ENCODE measurements at places on chromosomes 16 and 17. TPM values are rescaled to one million over a fixed set of nuclear protein-coding genes. Genes with fewer than 3 reads are reported as not detected.

DNA sequence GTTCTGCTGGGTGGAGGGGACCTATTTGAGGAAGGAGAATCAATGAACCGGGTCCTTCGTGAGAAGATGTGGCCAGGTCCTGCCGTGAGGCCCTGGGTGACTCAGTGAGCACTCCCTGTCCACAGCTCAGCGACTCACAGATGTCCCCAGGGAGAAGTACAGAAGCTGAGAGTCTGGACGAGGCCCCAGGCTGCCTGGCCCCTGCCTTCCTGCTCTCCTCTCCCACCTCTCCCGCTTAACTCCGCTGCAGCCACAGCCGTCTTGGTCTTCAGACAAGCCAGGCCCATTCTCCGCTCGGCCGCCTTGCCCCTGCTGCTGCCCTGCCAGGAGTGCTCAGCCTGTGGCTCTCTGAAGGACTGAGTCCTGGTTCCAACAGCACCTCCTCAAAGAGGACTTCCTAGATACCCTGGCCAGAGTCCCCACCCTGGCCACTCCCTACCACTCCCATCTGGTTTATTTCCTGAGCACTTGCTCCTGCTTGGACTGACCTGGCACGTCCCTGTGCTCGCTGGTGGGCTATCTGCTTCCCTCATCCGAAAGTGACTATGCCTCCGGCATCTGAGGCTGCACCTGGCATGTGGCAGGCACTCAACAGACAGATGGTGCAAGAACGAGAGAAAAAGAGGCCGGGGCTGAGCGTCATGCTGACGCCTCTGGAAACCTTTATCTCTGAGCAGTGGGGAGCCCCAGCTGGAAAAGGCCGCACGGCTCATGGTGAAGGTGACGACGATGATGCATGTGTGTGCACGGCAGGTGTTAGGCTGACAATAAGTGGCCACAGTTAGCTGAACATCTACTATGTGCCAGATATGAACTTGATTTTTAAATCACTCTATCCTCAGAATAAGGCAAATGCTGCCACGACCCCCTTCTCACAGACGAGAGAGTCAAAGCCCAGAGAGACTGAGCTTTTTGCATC lies 9.2 kb upstream of the TNFRSF13B start:
- no peak for DNase-seq

DNA sequence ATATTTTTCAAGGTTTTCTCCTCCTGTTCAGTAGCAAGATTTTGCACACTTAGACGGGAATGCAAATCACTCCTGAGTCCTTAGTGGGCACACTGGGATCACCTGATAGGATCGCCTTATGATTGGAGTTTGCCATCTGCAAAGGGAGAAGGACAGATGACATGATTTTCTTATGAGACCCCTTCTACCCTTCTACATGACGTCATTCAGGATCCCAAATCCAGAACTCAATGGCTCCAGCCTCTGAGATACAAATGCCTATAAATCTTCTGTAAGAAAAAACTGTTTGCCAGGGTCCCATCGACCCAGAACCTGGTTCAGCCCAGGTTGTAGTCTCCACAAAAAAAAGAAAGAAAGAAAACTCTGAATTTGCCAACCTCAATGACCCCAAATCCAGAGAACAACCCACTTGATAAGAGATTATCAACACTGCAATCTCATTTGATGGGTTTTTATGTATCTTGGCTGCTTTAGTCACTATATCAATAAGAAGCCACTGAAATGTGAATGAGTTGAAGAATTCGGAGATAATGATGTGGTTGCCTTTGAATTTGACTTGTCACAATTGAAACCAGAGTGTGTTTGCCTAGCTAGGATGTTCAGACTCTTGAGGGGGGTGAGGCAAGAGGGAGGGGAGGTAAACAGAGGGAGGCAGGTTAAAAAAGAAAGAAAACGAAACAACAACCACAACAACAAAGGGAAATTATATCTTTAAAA lies 6.7 kb downstream of the ZNF423 start:
- DNase-seq = no peak

SRRM2 gene
- 170 TPM for total RNA-seq

FBXW10 gene
- 0.31 TPM for total RNA-seq

DNA sequence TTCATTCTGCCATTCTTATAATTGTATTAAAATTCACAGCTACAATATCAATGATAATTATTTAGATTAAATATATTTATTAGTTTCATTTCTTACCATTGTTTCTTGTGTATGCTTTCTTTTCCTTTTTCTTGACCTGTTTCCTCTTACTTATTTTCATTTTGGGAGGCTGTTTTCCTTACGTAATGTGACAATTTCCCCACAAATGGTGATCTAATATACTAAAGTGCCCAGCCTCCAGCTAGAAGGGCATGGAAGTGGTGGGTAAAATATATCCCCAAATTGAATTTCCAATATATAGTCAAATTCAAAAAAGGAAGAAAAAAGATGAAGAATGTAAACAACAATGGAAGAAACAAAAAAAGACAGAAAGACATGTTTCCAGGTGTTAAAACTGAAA lies 1.5 kb upstream of the ABCA6 start:
- no peak for DNase-seq

LUC7L3 gene
- total RNA-seq = 91.0 TPM

EVPL gene
- total RNA-seq = 42.3 TPM

DNA sequence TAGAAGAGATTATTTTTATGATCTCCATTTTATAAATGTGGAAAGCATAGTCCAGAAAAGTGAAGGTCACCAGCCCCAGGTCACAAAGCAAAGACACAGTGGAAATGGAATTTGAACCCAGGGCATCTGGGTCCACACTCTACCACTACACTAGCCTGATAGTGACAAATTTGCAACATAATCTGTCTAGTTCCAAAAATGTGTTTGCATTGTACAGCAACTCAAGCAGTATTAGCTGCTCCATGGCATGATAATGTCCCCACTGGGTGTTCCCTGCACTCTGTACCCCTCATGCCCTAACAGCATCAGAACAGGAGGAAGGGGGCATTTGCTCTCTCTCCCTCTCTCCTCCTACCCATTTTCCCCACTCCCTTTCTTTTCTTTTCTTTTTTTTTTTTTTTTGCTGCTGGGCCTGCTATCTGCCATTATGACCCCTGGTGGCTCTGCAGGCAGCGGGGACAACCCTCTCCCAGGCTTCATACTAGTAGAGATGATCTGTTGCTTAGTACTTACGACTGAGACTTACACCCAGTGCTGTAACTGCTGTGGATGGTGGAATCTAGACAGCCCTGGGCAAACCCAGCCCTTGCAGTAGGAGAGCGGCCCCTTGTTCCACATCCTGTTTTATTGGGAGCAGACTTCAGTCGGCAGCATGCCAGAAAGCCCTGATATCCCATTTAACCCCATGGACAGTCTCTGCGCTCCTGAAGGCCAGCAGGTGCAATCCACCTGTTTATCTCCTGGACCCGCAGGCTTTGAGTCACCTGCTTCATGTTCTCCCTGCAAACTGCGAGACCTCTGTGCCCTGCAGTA lies 306.3 kb downstream of the SOX9 start:
- no peak for DNase-seq

DNA sequence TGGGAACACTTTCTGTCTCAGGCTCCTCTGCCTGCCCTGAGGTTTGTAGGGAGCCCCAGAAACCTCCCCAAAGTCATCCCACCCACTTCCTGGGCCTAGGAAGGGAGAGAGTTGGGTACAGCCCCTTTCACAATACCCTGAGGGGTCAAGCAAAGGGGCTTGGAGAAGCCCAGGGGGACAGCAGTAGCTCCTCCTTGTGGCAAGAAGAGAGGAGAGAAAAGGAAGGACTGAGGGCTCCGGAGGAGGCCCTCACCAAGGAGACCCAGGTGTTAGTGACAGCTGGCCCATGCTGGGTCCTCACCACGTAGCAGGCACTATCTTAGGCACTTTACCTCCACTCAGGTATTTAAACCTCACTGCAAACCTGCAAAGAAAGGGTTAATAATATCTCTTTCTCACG lies 112.8 kb downstream of the IRX5 start:
- no peak for DNase-seq

DNA sequence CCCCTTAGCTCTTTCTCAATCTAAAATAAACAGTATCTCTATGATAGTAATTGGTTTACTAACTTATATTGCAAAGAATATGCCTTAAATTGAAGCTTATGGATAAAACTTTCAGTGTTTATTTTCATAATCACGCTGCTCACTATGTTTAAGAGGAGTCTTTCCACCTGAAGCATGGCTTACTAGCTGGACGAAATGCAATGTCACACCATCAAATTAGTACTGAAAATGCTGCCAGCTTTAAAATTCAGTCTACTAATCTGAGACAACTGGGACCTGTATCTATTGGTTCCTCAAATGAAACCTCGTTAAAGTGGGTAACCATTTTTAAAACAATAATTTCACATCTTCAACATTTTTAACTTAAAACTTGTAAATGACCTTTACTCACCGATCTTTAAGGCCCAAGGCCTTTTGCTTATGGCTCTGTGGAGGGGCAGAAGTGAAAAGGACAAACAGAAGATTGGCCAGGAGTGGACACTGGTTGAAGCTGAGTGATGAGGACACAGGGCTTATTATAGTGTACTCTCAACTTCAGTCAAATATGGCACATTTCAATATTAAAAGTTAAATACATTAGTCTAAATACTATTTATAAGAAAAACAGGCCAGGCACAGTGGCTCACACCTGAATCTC lies 212.8 kb upstream of the WSB1 start:
- no peak for DNase-seq

TP53TG3B gene
- total RNA-seq = not detected

DNA sequence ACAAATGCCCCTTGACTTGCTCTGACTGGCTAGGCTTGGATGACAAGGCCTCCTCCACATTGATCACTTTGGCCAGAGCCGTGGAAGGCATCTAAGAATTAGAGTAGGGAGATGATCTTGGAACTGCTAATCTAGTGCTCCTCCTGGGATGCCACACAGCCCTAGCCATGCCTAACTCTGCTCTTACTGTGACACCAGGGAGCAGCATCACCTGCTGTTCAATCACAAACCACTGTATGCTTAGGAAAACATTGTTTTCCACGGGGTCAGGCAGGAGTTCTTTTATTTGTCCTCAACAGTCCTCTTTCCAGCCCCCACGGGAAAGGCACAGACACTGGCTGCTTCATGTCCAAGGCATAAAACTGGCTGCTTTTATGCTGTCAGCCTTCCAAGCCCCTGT lies 46.3 kb downstream of the C16orf78 start:
- DNase-seq = no peak

- peak; percentile 26 for DNase-seq
These were observed 10.4 kb upstream of the NAT9 start for GRCh38 chr17:74786431-74787055.

SPATA22 gene
- not detected for total RNA-seq

AATK gene
- total RNA-seq = 11.1 TPM

FSCN2 gene
- total RNA-seq = 1.7 TPM

SOST gene
- total RNA-seq = not detected

DNA sequence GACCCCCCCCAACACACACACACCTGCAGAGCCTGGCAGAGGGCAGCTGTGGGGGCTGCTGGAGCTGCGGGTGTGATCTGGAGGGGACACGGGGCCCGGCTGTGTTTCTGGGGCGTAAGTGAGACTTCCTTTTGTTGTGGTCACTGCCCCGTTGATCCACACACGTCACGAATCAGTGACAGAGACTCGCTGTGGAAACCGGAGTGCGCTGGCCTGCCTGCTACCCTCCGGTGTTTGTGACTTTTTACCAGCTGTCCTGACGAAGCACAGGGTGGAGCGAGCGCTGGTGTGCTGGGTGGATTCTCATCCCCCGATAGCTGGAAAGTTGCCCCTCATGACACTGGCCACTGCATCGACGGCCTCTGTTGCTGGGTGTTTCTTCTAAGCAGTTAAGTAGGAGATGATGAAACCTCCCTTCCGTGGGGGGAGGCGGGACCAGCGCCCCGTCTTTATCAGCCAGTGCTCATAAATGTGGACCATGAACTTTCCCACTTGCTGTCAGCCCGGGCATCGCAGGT lies 2.3 kb downstream of the METRNL start:
- DNase-seq = no peak

DNA sequence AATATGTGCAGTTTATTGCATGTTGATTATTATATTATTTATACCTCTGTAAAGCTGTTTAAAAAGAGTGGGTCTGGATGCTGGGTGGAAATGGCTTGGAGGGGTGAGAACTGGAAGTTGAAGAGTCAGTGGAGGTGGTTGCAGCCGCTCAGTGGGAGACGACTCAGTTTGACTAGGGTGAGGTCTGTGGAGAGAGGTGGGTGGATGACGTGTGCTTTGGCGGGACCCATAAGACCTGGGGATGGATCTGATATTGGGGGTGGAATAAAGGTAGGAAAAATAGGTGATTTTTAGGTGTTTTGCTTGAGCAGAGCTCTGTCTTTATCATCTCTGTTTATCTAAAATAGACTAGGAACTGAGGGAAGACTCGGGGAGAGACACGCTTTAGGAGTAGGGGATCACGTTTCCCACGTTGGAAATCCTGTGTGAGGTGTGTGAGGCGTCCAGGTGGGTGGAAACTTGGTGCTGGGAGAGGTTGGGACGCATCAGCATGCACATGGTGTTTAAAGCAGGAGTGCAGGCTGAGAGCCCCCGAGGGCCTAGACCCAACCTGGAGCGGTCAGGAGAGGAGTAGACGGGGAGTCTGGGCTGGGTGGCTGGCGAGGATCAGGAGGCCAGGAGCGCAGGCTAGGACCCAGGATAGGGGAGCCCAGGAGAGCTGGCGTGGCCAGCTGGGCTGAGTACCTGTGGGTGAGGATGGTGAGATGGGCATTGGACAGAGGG lies 17.2 kb downstream of the NT5M start:
- DNase-seq = no peak

GSDMA gene
- total RNA-seq = not detected

DNA sequence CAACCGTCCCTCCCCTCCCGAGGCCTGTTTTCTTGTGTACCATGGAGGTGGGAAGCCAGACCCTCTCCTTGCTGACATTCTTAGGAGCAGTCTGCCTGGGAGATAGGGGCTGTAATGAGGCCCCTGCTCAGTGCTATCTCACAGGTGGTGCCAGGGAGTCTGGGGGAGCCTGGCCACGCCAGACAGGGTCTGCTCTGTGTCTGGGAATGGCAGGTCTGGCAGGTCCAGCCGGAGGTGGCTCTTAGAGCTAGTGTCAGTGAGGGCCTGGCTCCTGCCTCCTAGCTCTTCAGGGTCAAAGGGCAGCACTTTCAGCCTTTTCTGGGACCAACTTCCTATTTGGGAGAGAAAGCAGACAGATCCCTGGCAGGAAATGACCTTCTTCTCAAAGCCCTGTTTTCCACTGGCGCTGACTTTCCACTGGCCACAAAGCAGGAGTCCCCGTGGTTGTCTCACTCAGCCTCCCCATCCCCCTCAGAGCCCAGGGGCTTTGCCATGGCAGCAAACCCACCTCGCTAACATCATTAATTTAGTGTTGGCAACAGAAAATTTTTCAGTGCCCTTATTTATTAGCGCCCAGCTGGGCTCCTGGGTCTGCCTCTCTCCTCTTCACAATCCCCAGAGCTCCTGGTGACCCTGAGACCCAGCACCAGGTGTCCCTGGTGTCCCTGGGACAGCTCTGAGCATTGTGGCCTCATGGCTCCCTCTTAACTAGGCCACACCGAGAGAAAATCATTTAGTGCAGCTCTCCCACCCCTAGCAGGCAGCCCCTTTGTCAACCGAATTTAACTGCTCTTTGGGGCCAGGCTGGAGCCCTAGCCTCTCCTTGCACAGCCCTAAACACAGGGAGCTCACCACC lies 24.0 kb upstream of the DOK4 start:
- DNase-seq = no peak

CD300E gene
- not detected for total RNA-seq
